ENCODE measurements at places on chromosomes 7 and 10.
A peak's percentile ranks its signal among the peaks of the same experiment; 100 is the strongest.

DNA sequence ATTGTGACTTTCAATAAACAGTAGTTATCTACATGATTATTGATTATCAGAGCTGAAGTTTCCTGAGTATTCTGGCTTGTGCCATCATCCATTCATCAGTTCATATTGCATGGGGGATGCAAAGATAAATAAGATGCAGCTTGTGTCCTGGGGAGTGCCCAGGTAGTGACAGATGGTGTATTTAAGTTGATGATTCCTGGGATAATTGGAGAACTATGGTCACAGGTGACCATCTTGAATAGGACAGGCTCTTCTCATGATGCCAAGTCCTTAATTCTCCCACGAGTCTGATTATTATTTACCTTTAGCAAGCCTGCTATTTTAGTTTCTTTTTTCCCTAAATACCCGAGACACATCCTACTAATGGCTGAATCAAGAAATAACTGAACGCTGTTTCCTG, 64.9 kb downstream of the PLPP4 start:
- no peak for DNase-seq

GRCh38 chr10:79982362-79982800, 33.5 kb upstream of the SFTPD start:
- no peak for DNase-seq

- DNase-seq, result peak; percentile 73
Measured at GRCh38 chr10:126092366-126093215, 196.2 kb downstream of the FANK1 start.

- DNase-seq, result no peak
Measured at GRCh38 chr10:55476129-55476528, 675.1 kb upstream of the PCDH15 start.

DNA sequence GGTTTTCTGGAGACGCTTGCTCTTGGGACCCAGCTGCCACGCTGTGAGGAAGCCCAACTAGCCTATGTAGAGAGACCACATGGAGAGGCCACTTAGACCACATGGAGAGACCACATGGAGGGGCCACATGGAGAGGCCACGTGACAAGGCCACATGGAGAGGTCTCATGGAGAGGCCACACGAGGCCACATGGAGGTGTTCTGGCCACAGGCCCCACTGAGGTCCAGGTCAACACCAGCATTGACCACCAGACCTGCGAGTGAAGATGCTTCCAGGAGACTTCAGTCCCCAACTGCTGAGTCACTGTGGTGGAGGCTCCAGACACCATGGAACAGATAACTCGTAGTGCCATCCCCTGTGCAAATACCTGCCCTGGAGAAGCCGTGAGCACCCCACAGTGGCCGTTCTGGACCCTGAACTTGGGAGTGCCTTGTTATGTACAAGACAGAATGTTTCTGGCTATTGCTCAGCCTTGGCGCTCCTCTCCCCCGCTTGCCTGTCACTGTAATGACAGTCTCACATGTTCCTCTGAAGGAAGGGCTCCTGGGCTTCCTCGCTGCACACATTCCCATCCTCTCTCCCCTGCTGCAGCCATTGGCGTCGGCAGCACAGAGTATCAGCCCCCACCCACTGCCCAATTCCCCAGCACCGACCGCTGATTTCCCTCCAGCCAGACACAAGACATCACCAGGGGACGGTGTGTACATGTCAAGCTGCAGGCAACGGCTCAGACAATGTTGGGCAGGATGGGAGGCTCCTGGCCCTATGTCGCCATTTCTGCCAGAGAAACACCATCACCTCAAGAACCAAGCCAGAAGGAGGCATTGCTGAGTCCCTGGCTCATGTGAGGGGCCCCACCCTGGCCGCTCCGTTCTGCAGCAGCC, 49.0 kb upstream of the TNRC18 start:
- no peak for DNase-seq

DNA sequence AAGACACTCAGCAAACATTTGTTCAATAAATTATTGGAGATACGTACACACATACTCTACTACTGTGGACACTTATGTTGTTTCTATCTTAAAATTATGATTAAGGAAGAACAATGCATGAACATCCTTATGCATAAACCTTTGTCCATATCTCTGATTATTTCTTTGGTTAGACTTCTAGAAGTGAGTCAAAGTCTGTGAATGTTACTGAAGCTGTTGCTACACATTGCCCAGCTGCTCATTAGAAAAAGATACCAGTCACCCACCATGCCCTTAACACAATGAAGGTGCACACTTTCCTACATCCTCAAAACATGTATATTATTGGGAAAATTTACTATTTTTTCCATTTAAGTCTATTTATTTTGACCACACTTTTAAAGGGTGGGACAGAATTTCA, 1.4 kb upstream of the CLRN3 start:
- DNase-seq, result no peak

DNA sequence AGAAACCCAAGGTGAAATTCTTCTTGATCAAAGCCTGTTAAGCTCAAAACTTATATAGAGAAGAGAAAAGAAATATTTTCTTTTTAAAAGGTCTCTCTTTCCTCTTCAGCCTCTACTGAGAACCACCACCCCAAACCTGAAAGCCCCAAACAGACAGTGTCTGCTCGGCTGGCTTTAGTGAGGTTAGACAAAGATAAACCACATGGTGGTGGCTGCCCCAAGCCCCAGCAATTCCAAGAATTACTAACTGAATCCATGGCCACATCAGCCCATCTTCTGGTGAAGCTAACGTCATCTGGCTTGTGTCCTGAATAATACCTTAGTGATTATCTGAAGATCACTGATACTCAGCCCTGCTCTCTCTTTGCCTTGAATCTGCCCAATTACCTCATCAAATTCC, 275.0 kb downstream of the ELMO1 start:
- no peak for DNase-seq

GRCh38 chr10:131902691-131903090, 1.9 kb downstream of the PPP2R2D start:
- no peak for DNase-seq

DNA sequence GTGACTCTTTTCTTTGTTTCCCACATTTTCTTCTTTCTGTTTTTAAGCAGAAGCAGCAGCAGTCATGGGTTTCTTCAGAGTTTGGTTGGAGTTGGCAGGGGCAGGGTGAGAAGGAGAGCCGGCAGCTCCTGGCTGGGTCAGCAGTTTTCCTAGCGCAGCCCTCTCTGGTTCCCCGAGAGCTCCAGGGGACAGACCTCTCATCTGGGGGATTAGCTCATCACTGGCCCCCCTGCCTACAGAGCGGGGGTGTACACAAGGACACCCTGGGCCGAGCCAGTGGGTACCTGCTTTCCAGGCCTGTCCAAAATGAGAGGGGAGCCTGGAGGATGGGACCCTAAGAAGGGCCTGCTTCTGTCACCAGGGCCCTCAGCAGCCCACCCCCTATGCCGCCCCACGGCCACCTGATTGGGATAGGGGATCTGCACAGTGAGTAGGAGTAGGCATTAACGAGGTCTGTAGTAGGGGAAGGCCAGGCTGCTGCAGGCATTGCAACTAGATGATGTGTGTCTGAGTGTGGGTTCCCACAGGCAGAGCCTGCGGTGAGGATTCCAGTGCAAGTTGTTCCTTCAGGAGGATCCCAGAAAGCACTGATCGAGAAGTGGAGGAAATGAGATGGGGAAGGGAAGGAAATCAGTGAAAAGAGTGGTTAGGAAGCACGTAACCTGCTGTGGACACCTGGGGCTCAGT, 122.9 kb upstream of the PPIF start:
- DNase-seq, result no peak

- DNase-seq, result no peak
Measured at GRCh38 chr10:109620396-109620795, 302.9 kb downstream of the XPNPEP1 start.

- peak; percentile 74 for DNase-seq
Measured at GRCh38 chr7:38671911-38672905, 41.0 kb upstream of the AMPH start.

GRCh38 chr7:120064565-120064964, 208.4 kb upstream of the KCND2 start:
- no peak for DNase-seq

DNA sequence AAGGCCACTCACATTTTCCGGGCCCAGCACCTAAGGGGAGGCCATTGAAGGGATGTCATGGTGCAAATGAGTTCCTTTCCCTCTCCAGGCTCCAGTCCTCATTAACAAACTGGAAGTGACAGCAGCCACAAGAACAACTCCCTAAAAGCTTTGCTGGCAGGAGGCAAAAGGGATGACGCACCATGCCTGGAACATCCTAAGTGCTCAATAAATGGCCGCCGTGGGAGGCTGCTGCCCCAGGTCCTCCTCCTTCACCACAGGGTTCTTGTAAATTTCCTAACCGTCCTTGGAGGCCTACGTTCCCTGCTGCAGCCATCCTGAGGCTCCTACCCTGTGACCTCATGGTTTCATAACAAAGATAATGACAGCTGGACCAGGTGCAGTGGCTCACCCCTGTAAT, 41.3 kb upstream of the CAMK1D start:
- DNase-seq, result no peak

DNA sequence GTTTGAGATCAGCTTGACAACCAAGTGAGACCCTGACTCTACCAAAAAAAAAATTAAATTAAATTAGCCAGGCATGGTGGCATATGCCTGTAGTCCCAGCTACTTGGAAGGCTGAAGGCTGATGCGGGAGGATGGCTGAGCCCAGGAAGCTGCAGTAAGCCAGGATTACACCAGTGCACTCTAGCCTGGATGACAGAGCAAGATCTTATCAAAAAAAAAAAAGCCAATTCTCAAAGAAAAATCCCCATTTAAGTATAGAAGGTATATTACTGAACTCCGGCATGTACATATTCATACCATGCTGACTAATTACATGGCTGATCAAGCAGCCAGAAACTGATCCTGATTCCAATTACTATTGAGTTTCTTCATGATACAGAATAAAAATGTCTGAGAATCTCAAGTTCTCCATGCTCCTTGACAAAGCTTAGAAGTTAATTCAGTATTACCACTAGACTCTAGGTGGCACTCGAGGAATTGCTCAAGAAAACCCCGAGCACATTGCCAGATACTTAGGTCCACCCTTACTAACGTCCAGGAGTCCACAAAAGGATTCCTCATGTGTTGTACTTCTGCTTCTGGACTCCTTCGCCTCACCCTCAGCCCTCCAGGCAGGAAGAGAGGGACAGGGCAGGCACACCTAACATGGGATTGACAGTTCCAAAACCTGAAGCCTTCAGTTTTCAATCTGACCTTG, 148.9 kb downstream of the PARD3 start:
- peak; percentile 28 for DNase-seq

DNA sequence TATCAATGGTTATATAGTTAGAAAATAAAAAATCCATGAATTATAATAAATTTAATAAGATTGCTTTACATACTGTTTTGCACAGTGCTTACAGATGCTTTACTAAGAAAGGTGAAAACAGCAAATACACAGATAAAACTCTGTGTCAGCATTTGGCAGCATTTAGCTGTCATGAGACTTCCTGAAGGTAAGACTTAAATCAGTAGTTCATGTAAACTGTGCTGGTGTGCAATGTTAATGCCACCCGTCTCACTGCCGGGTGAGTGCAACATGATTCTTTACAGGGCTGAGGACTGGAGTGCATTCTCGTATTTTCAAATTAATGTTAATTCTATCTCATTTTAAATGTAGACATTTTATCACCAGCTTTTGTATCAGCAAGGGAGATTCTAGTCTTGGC, 326.2 kb upstream of the POT1 start:
- no peak for DNase-seq

DNA sequence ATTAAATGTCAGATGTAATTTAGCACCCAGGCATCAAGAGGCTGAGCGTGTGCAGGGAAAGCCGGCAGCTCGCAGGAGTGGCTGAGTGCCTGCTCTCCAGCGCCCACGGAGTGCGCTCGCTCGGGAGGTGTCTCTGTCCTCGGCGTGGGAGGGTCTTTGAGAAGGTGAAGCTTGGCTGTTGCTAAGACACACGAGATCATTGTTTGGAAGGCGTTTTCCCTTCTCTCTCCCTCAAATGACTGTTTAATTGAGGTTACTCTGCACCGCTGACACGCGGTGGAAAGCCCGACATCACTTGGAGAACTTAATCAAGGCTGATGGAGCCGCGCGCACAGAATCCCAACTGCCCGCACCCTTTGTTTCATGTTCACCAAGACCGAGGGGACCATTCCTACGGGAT, 414.6 kb downstream of the DNAJB6 start:
- no peak for DNase-seq

GRCh38 chr10:63763744-63764143, 242.5 kb downstream of the REEP3 start:
- no peak for DNase-seq

- no peak for DNase-seq
Measured at GRCh38 chr7:78794101-78794500, 659.4 kb downstream of the MAGI2 start.

- no peak for DNase-seq
Measured at GRCh38 chr10:125626671-125627070, 56.3 kb downstream of the TEX36 start.
